ENCODE measurements at places on chromosomes 5 and 9.

- DNase-seq: no peak
Measured at GRCh38 chr9:70127540-70128416, 84.1 kb downstream of the MAMDC2 start.

DNA sequence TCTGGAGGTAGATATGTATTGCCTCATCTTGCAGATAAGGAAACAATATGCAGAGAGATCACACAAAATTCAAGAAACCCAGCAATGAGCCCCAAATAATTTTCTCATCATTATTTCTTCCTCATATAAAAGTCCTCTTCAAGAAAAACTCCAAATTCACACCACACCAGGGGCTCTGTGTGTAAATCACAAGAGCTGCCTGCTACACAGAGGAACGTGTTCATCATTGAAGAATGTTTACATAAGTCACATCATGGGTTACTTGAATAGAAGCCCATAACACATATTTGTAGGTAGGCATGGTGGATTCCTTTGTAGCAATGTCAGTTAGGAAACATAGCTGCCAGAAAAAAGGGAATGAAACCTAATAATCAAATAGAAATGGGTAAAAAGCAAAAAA is 308.1 kb upstream of the TLE4 start:
- DNase-seq: no peak

DNA sequence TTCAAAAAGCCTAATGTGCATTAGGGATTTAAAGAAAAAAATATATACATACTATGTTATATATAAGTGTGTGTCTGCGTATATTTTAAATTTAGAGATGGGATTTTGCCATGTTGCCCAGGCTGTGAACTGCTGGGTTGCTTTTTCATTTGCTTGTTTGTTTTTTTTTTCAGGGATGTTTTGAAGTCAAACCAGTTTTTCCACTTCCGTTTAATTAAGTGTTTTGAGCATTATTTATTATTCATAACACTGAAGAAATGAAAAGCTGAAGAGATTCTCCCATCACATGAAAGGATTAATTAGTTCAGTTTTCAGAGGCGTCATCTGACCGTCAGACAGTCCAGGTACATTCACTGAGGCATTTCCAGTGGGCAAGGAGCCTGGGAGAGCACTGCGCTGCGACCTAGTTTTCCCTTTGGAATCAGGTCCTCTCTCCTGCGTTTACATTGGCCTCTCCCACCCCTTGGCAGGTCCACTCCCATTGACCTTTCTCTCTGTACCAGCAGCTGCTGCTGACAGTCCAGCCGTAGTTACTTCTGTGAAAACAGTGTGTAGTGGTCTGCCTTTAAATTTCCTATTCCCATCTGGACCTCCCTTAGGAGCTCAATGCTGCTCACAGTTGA is 26.0 kb downstream of the ARRDC3 start:
- no peak for DNase-seq

- DNase-seq: no peak
Measured at GRCh38 chr9:69357821-69358220, 32.8 kb downstream of the ENTREP1 start.

GRCh38 chr5:125032286-125032685 is 285.8 kb upstream of the ZNF608 start:
- DNase-seq: no peak

- DNase-seq: peak; percentile 31
Measured at GRCh38 chr5:155943516-155944407, 383.2 kb upstream of the SGCD start.

DNA sequence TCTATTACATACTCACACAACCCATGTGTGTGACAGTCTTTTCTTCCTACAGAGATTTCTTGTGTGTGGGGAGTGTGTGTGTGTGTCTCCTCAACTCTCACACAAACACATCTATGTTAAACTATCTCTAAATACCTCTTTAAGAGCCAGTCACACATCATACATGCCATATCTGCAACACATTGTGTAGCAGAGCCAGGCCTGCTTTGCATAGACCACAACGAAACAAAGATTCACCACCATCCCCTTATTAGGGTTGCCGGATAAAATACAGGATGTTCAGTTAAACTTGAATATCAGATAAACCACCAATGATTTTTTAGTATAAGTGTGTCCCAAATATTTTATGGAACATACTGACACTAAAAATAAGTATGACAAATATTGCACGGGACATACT is 2.3 kb downstream of the FAM170A start:
- DNase-seq: no peak

DNA sequence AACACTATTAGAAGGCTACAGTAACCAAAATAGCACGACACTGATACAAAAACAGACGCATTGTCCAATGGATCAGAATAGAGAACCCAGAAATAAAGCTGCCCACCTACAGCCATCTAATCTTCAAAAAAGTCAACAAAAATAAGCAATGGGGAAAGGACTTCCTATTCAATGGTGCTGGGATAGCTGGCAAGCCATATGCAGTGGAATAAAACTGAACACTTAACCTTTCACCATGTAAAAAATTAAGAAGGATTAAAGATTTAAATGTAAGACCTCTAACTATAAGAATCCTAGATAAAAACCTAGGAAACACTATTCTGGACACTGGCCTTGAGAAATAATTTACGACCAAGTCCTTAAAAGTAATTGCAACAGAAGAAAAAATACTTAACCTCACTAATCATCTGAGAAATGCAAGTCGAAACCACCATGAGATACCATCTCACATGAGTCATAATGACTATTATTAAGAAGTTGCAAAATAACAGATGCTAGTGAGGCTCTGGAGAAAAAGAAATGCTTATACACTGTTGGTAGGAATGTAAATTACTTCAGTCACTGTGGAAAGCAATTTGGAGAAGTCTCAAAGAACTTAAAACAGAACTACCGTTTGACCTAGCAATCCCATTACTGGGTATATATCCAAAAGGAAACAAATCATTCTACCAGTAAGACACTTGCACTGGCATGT is 203.3 kb upstream of the CDH9 start:
- DNase-seq: peak; percentile 97

GRCh38 chr9:107439991-107440456 is 49.5 kb downstream of the KLF4 start:
- DNase-seq: no peak

GRCh38 chr5:142831009-142831383 is 60.8 kb downstream of the ARHGAP26 start:
- DNase-seq: no peak

DNA sequence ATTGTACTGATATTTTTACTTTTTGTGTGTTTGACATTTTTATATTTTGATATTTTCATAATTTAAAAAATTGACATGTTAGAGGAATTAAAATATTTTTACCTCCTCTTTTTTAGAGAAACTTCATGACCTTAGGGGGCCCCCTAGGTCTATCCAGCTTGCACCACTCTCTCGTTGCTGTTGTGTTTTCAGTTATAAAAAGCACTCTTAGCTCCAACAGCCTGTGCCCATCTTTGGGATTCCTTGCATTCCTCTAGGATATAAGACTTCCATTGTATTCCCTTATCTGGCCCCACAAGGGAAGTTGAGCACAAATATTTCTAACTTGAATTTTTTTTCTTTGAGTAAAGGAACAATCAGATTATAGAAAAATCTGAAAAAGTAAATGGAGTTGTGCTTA is 245.3 kb downstream of the SH3GL2 start:
- DNase-seq: no peak

DNA sequence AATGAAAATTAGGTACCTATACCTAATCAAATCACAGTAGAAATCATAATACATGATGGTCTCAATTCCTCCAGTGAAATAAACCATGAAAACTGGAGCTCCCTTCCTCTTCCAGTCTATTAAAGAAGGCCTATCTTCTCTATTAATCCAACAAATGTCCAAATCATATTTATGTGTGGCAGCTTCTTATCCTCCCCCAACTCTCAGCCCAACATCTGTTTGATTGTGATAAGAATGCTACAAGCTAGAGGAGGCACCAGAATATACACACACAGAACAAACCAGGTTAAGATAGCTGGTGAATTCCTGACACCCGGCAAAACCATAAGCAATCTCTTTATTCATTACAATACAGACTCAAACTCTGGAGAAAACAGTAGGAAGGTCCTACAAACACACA is 110.8 kb downstream of the FBXL17 start:
- no peak for DNase-seq

- no peak for DNase-seq
Measured at GRCh38 chr5:17769277-17769676, 135.0 kb downstream of the TAF11L14 start.

- no peak for DNase-seq
Measured at GRCh38 chr5:2797160-2797559, 45.7 kb upstream of the IRX2 start.

- DNase-seq: no peak
Measured at GRCh38 chr9:124279531-124280175, 21.9 kb downstream of the NEK6 start.

GRCh38 chr9:4299005-4299795 is 668 bp downstream of the GLIS3 start:
- DNase-seq: no peak

GRCh38 chr9:99181621-99182020 is 40.1 kb downstream of the ALG2 start:
- DNase-seq: peak; percentile 44

DNA sequence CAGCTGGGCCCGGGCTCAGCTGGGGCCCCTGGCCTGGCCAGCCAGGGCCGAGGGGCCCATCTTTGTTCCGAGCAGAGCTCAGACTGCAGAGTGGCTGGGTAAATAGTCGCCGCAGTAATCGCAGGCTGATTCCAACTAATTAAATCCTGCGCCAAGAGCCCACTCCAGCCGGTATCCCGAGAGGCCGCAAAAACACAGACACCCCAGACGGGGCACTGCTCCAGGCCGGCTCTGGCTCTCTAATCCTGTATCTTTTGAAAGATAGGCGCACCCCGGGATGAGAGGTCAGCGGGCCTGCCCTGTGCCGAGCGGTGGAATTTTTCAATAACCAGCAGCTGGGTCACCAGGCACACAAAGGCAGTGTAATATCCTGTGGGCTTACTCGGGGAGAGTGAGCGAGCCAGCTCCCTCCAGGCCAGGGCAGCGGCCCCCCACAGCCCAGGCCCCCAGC is 57.7 kb downstream of the LMX1B start:
- DNase-seq: no peak

- DNase-seq: peak; percentile 61
Measured at GRCh38 chr5:176438959-176439757, 9.0 kb upstream of the FAF2 start.

- DNase-seq: no peak
Measured at GRCh38 chr9:91680106-91680505, 256.5 kb upstream of the NFIL3 start.

DNA sequence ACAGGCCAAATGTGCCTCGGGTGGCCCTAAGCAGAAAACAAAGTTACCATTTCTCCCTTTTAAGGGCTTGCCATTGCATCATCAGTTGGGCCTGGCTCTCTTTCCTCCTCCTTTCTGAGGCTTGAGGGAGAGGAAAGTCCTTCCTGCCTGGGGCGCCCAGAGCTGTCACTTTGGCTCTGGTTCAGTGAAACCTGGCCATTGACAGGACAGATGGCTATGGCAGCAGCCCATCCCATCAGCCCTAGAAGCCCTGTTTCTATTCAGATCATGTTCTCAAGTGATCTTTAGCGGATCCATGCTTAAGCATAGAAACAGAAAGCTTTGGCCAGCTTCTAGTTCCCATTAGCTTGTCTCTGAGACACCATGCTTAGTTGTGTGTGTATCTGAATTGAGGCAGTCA is 293.4 kb downstream of the YTHDC2 start:
- DNase-seq: no peak

- no peak for DNase-seq
Measured at GRCh38 chr5:78961743-78962142, 23.4 kb downstream of the ARSB start.

DNA sequence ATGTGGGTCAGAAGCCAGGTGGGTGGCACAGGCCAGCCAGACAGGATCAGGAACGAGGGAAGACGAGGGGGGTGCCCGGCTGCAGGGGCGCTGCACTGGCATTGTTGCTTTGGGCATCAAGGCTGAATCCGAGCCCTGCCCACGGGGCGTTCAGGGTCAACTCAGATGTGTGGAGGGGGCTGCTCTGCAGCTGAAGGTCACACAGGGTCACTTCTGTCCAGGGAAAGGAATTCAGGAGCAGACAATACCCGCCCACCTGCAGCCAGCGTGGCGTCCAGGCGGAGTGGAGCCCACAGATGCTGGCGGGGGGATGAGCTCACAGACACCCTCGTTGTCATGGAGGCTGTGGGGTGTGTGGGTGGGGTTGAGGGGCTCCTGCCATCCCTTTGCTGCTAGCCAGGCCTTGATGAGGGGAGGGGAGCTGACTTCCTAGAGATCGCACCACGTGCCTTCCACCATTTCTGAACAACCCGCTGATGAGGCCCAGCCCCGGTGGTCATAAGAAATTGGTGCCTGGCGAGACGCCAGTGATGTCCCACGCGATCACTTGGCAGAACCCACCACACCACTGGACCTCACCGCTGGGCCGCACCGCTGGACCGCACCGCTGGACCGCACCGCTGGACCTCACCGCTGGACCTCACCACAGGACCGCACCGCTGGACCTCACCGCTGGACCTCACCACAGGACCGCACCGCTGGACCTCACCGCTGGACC is 31.2 kb downstream of the MRPL36 start:
- no peak for DNase-seq

DNA sequence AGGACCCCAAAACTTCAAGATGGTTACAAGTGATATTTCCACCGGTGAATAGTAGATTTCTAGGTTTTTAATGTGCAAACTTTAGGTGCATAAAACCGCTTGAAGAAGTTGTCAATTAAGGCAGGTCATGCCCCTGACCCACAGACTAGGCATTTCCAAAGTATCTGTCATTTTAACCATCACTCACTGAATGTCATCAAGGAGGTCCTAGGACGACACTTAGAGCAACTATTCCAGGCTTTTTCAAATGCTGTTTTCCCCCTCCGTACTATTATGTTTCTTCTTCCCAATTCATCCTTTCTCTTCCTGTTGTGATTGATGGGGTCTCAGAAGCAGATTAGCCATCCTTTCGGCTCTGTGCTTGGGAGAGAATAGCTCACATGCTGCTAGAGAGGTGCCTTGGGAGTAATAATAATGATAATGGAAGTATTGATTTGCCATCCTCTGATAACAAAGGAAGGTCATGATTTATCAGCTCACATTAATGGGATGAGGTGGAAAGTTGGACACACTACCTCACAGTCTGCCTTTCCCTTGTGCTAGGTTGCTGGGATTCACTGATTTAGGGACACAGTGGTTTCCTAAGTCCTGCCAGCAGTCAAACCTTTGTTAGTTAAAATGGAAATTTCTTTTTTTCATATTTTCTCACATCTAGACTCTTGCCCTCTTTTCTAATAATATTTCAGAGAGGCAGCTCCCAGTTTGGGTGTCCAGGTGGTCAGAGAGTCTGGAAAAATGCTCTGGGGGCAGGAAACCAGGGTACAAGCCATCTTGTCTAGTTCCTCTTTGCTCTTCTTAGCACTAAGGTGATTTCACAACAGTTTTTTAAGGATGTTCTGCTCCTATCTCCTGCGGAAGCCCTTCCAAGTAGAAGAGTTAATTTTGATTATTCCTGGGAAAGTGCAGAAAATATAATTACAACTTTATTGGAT is 67.0 kb downstream of the PTTG1 start:
- DNase-seq: no peak

DNA sequence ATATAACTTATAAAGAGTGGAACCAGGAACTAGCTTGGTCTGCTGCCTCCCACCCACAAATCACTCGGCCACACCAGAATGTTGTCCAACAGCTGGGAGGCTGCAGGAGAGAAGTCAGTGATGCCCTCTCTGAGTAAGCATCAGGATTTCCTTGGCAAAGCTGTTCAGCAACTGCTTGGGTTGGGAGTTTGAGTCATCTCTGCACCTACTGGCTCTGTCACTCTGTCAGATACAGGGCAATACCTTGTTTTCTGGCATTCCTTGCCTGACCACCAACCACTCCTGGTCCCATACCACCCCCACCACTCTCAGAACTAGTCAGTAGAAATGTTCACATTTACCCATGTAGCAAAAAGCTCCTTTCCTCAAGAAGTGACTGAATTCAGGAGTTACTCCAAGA is 36.8 kb upstream of the GCNT4 start:
- DNase-seq: peak; percentile 52

- DNase-seq: no peak
Measured at GRCh38 chr9:72205513-72205912, 56.3 kb downstream of the GDA start.

Measured in kidney epithelial cell (primary cell).